Hindlimb muscle (tissue), 1 donor: ENCODE measurements at places on chromosomes 11 and 22.

DNA sequence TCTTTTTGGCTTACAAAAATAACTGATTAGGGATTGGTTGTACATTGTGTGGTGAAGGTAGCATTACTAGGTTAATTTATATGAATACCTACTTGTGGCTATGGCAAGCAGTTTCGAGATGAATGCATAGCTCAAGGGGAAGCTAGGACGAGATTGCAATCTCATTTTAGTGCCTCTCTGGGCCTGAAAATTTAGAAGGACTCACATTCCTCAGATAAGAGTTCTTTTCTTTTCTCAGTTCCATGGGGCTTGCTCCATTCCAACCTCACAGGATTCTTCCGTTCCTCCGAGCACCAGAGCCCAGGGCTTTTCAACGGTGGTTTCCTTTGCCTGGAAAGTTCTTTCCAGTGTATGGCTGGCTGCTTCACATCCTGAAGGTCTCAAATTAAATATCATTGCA lies 82.1 kb downstream of the CECR2 start:
- no peak for DNase-seq

- DNase-seq: no peak
Observed at GRCh38 chr11:48107188-48107704, 109.4 kb upstream of the OR4B1 start.

GRCh38 chr22:35835267-35835997 lies 117.8 kb downstream of the APOL5 start:
- no peak for DNase-seq

DNA sequence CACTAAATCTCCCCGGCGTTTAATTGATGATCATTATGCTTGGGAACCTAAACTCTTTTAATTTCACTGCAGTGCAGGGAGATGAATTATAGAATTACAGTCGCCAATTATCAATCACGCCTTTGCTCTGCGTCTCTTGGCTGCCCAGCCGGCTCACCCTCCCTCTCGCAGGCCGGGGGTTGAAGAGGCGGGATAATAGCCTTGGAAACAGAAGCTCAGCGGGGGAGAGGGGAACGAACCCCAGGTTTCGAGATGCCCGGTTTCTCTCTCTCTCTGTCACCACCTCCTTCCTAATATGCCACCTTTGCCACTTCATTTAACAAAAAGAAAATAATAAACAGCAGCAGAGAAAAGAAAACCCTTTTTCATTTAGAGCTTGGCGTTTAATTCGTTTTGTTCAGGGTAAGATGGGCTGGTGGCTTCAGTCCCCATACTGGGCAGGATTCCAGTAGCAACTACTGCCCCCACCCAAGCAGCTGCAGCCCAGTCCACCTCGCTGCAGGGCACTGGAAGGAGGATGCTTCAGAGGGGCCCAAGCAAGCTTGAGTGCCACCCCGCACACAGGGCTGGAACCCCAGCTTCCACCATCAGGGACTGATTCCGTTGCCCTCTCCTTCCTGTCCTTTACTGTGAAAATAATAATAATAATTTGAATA lies 271.7 kb downstream of the BUD13 start:
- no peak for DNase-seq

DNA sequence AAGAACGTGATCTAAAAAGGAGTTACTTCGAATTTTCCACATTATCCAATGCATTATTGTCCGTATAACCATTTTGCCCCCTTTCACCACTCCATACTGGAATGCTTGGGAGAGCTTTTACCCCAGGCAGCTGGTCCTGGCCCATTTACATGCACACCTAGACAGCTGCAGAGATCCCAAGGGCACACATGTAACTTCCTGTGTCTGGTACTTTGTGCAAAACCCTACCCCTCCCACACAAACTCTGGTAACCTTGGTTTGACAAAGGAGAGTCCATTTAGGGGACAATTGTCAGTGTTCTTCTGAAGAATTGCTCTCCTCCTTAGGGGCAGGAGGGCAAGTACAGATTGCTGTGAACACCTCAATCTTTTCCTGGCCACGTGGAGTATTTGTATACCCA lies 57.3 kb upstream of the SORL1 start:
- no peak for DNase-seq

DNA sequence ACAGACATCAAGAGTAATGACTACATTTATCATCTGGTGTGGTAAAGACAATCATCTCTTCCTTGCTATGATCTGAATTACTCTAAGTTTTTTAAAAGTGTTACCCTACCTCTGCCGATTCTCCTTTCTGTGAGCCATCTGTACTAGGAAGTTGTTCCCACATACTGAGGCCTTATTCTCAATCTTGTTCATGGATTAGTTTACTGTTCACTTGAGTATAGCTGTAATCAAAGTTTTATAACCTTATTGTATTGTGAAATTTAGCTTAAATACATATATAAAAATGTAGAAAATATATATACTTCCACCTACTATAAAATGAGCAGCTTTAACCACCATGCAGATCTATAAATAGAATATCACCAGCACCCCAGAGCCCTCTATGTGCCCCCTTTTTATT lies 2.4 kb upstream of the OR8D2 start:
- no peak for DNase-seq

DNA sequence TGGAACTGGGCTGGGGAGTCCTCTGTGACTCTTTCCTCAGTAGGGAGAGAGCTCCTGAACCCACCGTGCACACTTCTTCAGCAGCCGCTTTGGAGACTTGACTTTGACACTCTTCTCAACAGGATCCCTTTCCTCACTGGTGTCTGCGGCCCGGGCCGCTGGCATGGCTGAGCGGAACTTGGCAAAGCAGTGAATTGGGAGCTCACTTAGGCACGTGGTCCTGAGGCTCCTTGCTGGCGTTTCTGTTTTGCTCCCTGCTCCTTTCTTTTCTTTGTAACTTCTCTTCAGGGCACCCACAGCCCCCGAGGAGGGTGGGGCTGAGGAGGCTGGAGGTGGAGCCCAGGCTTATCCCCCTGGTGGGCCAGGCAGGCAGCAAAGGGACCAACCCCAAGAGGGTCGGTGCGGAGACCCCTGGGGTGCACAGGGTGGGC lies 8.4 kb upstream of the KCNQ1OT1 start:
- DNase-seq: peak; percentile 80

- no peak for DNase-seq
Observed at GRCh38 chr11:30009060-30009459, 7.8 kb downstream of the KCNA4 start.

DNA sequence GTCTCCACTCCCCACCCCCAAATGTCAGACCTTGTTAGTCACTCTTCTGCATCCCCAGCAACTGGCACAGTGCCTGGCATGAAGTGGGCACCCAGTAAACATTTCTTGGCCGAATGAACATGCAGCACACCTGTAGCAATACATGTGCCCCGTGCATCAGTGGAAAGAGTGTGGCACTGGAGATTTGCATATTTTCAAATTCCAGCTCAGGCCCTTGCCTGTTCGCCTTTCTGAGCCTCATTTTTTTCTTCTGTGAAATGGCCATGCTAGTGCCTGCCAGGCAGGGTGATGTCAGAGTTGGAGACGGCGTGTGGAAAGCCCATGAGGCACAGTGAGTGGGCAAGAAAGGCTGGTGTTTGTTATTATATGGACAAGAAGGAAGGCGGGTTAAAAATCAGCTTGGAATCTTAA lies 38.7 kb downstream of the CD82 start:
- DNase-seq: no peak
